ENCODE measurements at places on chromosomes 11 and 22.
A peak's percentile ranks its signal among the peaks of the same experiment; 100 is the strongest.

DNA sequence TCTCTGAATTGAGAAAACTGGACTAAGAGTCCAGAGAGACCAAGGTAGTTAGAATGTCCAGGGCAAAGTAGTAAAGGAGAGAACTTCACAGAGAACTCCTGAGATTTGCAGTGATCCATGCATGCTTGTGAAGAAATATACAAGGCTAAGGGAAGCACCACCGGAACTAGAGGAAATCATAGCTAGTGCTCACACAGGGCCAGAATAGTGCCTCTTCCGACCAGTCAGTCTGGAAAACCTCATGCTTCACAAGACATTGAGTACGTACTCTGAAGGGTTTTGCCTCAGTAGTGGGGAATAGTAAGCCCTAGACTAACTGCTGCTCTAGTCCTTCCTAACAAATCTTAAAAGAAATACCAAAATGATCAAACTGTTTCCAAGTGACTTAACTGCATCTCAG is 108.0 kb downstream of the LRRC32 start:
- DNase-seq: no peak

- DNase-seq: no peak
Measured at GRCh38 chr11:10298342-10298741, 4.3 kb upstream of the SBF2 start.

- DNase-seq: no peak
Measured at GRCh38 chr11:128716661-128717210, 22.9 kb downstream of the FLI1 start.

GRCh38 chr22:21443735-21444421 is 23.3 kb upstream of the TMEM191C start:
- no peak for DNase-seq

DNA sequence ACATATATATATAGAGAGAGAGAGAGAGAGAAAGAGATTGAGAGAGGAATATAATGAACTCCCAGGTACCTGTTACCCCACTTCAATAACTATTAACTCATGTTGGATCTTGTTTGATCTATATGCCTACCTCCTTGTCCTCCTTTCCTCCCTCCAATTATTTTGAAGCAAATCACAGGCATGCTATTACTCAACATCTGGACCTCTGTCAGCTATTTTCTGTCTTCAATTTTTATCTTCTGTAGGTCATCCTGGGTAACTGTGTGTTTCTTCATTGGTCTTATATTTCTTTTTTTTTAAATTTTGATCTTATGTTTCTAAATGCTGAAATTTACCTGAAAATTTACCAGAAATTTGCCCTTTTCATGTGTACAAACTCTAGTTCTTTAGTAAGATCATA is 24.8 kb downstream of the UVRAG start:
- DNase-seq: no peak

- no peak for DNase-seq
Measured at GRCh38 chr11:132186699-132187098, 816.3 kb downstream of the NTM start.

DNA sequence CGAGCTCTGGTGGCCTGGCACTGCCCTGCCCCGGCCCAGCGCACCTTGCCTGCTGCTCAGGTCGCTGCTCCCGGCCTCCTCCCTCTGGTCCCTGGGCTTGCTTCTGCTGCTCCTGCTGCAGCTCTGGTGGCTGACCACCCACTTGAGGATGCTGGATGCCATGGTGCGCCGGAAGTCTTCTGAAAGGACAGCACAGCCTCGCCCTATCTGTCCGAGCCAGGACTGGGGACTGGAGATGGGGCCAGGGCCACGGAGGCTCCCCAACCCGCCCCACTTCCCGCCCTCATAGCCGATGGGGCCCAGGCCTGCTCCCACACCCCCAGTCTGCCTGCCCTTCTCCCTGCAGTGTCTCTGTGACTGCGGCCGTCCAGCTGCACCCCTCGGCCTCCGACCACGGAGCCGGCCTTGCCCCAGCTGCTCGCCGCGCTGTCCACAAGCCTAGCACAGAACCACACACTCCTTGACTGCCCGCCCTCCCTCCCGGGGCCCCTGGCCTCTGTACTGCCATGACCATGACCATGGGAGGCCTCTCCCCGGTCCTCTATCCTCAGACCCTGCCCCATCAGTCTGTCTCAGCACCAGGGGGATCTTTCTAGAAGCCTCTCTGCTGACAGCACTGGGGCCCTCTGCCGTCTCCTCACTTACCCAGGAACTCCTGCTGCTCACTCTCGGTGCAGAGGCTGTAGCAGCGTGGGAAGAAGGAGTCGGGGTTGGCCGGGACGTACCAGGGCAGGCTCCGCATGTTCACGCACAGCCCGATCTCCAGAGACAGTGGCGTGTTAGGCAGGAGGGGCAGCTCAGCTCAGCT is 12.7 kb downstream of the TTLL8 start:
- DNase-seq: no peak

DNA sequence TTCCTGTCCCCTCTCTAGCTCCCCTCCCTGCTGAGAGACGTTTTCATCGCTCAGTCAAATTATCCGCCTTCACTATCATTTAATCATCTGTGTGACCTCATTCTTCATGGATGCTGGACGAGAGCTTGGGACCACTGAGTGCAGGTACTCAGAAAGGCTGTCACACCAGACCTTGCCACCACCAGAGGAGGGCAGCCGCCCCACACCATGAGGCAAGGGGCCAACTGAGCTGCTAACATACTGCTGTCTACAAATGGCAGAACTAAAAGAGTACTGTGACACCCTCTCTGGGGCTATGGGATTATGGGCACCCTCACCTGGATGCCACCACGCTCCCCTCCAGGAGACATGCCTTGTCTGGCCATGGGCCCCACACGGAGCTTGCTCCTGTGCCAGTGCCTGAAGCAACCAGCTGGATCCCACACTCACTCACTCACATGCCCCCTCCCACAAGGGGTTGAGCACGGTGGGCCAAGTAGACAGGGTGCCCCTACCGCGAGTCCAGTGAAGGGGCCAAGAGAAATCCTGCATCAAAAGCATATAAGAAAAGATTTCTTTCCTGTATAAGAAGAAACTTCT is 670.0 kb upstream of the CCDC90B start:
- DNase-seq: no peak

DNA sequence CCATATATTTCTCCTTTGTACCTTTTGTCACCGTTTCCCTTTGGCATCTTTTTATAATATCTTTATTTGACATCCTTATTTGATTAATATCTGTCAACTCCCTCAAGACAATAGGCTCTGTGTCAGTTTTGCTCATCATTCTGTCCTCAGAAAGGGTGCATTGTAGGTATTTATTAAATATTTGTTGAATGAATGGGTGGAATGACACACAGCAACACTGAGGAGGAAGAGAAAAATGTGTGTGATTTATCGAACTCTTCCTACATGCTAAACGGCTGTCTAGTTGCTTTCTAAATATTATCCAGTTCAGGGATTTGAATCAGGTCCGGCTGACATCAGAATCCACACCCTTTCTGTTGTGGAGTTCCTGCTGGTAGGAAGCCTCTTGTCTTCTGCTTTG is 98.2 kb downstream of the NAV2 start:
- no peak for DNase-seq

DNA sequence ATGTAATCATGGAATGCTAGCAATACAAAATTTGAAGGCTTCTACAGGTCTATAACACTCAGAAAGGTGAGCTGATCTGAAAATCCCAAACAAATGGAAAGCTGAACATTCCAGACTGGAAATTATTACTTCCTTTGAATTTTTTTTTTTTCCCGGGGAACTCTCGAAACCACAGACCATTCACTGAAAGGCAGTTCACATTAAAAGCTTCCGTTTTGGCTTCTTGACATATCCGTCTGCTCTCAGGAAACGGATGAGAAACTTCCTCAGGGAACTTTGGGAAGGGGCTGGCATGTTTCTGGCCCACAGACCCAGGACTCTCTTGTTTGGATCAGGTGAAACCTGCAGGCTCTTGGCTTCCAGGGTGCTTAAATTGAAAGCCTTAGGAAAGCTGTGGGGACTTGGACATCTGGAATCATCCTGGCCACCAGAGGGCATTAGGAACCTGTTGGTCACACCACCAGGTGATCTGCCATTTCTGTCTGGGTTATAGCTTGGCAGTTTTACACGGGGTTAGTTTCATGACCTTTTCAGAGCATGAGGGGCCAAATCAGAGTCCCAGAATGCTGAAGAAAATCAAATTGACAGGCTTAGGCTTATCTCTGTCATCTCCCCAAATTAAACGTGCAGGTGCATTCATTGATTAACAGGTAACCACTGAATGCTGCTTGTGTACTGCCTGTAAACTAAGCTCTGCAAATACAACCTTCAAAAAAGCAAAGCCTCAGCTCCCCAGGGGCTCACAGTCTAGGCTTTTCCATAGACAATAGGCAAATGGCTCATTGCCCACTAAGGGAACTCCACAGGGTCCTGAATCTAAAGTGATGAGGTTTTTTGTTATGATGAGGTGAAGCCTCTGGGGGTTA is 22.7 kb upstream of the GRAMD1B start:
- DNase-seq: peak; percentile 22

- DNase-seq: no peak
Measured at GRCh38 chr11:64792482-64792881, 10.5 kb downstream of the MAP4K2 start.

- DNase-seq: no peak
Measured at GRCh38 chr22:38442967-38443627, 11.9 kb downstream of the KCNJ4 start.

DNA sequence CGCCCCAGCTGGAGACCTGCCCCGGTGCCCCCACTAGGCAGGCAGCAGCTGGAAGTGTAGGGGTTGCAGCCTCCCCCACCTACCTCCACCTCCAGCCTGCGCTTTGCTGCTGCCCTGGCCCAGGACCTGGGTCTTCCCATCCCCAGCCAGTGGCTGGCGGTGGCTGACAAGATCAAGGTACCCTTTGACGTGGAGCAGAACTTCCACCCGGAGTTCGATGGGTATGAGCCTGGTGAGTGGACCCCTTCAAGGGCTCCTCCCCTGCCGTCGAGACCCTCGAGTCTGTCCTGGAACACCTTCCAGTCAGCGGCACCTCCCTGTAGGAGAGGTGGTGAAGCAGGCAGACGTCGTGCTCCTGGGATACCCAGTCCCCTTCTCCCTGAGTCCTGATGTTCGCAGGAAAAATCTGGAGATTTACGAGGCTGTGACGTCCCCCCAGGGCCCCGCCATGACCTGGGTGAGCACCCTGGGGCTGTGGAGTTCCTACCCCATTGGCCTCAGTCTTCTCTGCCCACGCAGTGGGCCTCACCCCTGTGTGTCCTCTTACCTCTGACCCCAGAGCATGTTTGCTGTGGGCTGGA is 4.4 kb downstream of the PGGHG start:
- no peak for DNase-seq

DNA sequence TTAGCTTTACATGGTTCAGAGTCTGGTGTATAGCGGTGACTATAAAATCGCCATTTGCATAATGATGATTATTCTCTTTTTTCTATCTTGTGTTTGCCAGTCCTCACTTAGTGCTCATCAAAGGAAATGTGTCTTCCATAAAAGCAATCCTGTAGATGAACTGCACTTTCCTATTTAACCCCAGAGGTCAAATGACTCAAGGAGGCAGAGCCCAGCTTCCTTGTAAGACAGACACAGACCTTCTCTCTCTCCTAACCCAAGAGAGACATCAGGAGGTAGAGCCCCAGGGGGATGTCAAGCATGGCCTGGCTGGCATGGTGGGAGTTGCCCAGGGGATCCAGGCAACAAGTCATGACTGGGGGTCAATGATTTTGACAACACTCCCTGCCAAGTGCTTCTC is 46.9 kb upstream of the CRTAM start:
- DNase-seq: no peak

- no peak for DNase-seq
Measured at GRCh38 chr11:70931430-70931829, 320.9 kb downstream of the SHANK2 start.

- no peak for DNase-seq
Measured at GRCh38 chr11:105937331-105937730, 84.7 kb downstream of the MSANTD4 start.

DNA sequence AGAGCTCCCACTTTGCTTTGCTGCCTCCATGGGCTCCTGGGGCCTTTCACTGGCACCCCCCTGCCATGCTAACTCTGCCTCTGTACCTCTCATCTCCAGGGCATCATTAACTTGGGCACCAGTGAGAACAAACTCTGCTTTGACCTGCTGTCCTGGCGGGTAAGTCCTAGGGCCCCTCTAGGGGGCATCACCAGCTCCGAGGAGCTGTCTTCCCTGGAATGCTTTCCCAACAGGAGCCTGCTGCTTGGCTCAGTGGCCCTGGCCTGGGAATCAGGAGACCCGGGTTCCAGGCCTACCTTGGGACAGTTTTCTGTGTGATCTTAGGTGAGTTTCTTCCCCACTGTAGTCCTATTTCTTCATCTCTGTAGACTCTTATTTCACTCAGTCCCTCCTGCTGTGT is 5.1 kb downstream of the ACCS start:
- DNase-seq: no peak

GRCh38 chr11:57647960-57648800 is 1.5 kb downstream of the YPEL4 start:
- no peak for DNase-seq

- no peak for DNase-seq
Measured at GRCh38 chr22:19886605-19887255, 32.1 kb upstream of the GNB1L start.

DNA sequence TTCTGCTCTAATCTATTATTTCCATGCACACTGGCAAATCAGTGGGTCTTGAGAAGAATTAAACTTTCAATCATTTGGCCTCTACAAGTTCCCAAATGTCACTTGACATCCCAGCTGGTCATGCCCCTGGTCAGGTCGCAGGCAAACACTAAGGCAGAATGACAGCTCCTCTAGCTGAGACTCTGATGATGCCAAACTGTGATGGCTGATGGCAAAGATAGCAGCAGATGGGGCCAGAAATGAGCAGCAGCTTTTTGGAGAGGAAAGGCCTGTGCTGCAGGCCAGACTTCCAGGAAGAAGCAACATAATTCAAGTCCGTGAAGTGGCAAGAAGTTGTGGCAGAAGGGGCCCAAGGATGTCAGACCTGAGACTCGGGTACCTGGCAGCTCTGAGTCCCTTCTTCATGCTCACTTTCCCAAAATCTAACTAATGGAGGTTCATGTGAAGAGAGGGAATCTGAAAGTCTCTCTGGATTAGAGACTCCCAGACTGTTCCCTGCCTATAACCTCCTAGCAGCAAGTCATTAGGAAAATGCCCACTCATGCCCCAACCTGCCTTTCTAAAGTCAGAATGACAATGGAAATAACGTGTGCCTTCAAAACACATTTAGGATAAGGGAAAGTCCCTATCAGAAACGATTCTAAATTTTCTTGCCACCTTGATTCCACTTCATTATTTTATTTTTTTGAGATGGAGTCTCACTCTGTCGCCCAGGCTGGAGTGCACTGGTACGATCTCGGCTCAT is 9.4 kb upstream of the PMM1 start:
- no peak for DNase-seq

DNA sequence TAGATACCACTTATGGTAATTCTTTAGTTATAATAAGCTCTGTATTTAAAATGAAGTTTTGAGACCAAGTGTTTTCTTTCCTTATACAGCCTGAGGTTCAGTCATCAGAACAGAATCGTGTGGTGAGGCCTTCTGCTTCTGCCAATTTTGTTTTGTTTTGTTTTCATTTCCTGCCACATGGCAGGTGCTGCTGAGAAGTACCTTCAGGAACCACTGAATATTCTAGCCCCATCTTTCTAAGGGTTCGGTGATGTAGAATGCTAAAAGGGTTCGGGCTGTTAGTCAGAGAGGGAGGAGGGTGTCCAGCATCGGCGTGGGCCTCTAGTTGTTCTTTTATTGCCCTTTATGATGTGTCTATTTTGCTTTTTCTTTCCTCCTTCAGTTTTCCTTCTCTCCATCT is 25.8 kb downstream of the TNRC6B start:
- DNase-seq: no peak

Data from activated CD4-positive, alpha-beta T cell treated with anti-CD3 and anti-CD28 coated beads for 24 hours (primary cell).